ENCODE measurements at places on chromosomes 1 and 21.
A peak's percentile ranks its signal among the peaks of the same experiment; 100 is the strongest.

- no peak for DNase-seq
Observed at GRCh38 chr1:57857809-57858208, 433.9 kb upstream of the DAB1 start.

DNA sequence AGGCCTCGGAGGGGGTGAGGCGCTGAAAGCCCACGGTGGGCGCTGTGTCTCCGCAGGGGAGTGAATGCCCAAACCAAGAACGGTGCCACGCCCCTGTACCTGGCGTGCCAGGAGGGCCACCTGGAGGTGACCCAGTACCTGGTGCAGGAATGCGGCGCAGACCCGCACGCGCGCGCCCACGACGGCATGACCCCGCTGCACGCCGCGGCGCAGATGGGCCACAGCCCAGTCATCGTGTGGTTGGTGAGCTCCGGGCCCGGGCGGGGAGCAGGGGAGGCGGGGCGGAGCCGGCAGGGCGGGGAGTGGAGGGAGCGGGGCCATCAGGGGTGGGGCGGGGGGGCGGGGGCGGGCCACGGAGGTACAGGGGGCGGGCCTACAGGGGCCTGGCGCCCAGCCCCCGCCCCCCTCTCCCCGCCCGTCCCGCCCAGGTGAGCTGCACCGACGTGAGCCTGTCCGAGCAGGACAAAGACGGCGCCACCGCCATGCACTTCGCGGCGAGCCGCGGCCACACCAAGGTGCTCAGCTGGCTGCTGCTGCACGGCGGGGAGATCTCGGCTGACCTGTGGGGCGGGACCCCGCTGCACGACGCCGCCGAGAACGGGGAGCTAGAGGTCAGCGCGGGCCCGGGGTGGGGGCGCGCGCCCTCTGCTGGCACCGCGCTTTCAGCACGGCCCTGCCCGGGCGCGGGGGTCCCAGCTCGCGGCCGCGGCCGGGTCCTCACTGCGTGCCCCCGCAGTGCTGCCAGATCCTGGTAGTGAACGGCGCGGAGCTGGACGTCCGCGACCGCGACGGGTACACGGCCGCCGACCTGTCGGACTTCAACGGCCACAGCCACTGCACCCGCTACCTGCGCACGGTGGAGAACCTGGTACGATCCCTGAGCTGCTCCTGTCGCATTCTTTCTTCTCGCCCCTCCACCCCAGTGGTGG lies 15.9 kb downstream of the ESPN start:
- peak; percentile 62 for DNase-seq

- DNase-seq, result no peak
Observed at GRCh38 chr1:226912587-226913176, 27.4 kb upstream of the COQ8A start.

GRCh38 chr1:6624710-6625583 lies at the start of gene THAP3:
THAP3 (plus strand) TSS chr1:6624868; CDS start chr1:6625219, 351 bp downstream.
- DNase-seq, result peak; percentile 78

DNA sequence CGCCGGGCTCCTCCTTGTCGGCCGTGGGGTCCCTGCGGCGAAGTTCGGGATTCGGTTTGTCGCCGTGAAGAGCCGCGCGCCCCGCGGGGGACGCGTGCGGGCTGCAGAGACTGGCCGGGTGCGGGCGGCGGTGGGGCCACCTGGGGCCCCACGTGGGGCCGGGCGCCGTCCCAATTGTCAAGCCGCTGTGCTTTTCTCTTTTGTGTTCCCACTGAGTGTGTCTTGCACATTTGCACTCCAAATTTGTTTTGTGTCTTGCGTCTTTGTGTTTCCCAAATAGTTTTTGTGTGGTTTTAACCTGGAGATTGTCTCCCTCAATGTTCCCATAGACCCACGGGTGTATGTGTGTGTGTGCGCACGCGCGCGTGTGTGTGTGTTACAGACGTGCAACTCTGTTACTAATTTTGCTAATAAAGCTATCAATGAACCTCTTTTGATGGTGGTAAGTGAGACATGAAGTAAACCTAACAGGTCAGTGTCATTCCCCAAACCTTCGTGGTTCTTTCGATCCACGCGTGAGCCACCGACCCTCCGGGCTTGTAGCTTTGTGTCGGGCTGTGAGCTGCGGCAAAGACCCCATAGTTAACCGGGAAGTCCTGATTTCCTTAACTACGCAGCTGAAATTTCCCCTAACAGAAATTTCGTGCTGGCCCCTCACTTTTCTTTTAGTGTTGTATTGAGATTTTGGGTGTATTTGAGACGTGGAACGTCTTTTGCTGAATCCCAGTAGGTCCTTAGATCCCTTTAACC lies 708 bp downstream of the PRDM2 start:
- DNase-seq, result peak; percentile 11

GRCh38 chr1:215661033-215661432 lies 93.9 kb downstream of the KCTD3 start:
- no peak for DNase-seq

DNA sequence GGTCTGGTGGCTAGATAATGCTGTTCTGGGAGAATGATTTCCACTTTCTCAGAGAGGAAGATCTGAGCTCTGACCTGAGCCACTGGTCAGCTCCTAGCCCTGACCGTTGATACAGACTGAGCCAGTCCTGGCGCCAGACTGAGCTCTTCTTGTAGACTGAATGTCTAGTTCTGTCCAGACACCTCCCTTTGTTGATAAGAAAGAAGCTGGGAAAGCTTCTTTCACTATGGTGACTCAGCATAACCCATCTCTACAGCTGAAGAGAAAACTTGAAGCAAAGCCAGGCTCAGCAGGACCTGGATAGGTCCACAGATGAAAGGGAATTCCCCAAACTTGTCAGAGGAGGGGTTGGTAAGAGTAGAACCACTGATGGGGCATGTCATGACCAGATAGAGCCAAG lies 9.9 kb upstream of the TRABD2B start:
- no peak for DNase-seq

- DNase-seq, result no peak
Observed at GRCh38 chr1:116392717-116393404, 19.8 kb downstream of the ATP1A1 start.

Measured in NCI-H1105 treated with DMSO at 0.1 percent for 48 hours (cell line).